ENCODE measurements at places on chromosomes 5 and 9.

DNA sequence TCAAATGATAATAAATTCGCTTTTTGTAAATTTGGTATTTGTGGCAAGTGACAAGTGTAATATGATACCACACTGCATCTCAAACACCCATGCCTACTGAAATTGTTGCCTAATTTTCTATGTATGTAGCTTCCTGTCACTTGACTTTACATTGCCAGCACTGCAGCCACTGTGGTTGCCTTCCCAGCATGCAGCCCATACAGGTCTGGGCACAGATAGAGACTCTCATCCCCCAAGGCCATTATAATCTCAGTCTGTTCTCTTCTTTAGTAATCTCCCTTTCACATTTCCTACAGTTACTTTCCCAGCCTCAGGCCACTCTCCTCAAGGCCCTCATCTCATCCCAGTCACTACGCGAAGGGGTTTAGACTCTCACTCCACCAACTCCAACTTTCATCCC, 1200.6 kb downstream of the PTPRD start:
- no peak for DNase-seq

DNA sequence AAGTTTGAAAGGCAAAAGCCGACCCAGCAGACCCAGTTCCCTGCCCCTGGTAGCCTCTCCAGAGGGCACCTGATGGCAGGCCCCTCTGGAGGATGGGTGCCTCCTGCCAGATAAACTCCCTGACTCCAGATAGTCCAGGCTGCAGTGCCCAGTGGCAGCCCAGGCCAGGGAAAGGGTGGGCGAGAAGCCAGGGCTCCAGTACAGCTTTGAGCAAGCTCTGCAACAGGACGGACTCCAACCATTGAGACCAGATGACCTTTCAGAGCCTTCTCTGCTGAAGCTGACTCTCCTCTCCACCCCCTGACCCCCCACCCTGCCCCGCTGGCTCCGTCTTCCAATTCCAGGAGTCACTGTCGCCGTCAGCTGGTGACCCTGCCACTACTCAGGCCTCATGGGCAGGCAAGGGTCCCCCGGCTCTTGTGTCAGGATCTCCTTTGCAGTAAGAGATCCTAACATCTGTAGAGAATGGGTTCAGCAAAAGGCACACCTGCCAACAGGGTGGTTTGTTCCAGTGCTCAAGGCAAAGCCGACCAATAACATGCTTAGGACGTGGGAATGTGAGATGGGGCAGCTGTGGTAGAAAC, 15.5 kb upstream of the FCN1 start:
- DNase-seq = no peak

DNA sequence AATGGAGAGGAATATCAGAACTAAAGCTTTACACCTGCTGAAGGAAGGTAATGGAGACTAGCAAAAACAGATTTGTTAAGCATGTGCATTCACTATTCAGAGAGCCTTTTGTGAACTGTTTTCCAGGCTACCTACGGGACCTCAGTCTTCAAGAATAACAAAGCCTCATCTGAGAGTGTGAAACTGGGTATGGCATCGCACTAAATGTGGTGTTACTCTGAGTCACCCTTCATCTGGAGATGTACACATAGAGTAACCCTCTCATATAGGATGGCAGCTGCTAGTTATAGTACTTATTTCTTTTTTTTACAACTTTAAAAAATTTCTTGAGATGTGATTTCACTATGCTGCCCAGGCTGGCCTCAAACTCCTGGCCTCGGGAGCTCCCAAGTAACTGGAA, 306.8 kb downstream of the ZNF608 start:
- no peak for DNase-seq

GRCh38 chr5:103356350-103357091, 98.0 kb downstream of the MACIR start:
- DNase-seq = no peak

DNA sequence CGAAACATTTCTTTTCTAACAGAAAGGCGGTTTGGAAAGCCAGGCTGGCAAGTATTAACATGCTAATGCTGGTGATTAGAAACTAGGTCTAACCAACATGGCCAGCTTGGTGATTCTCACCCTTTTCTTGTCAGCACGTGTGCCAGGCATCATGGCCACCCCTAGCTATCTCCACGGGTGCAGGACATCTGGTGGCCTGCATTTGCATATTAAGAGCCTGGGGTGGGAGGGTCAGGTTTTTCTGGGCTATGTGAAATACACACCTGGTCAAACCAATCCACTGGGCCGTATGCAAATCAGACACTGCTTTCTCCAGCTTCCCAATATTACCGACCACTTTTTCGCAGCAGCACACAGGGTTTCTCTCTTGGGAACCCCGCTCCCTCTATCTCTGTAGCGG, 612.1 kb downstream of the PTPRD start:
- DNase-seq = no peak

- DNase-seq = no peak
Measured at GRCh38 chr9:976943-977837, 735 bp downstream of the DMRT3 start.

- DNase-seq = no peak
Measured at GRCh38 chr5:158739951-158740757, 359.6 kb downstream of the EBF1 start.

- no peak for DNase-seq
Measured at GRCh38 chr5:67773411-67774266, 441.9 kb upstream of the PIK3R1 start.

DNA sequence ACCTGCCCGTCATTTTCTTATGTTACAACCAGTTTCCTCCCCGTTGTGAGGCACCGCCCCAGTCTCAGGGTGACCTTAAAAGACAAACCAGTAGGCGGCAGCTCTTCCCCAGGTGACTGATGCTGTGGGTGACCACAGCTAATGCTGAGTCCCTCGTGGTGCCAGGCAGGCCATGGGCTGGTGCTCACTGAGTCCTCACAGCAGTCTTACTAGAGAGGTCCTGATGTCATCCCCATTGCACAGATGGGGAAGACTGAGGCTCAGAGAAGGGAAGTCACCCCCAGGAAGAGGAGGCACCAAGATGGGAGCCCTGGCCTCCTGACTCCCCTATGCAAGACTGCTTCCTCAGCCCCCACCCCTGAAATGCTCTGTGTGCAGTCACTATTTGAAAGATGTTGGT, 978 bp downstream of the CFAP157 start:
- no peak for DNase-seq

- DNase-seq = no peak
Measured at GRCh38 chr9:75715360-75715759, 175.1 kb upstream of the PCSK5 start.

- no peak for DNase-seq
Measured at GRCh38 chr5:125011014-125011413, 264.6 kb upstream of the ZNF608 start.

DNA sequence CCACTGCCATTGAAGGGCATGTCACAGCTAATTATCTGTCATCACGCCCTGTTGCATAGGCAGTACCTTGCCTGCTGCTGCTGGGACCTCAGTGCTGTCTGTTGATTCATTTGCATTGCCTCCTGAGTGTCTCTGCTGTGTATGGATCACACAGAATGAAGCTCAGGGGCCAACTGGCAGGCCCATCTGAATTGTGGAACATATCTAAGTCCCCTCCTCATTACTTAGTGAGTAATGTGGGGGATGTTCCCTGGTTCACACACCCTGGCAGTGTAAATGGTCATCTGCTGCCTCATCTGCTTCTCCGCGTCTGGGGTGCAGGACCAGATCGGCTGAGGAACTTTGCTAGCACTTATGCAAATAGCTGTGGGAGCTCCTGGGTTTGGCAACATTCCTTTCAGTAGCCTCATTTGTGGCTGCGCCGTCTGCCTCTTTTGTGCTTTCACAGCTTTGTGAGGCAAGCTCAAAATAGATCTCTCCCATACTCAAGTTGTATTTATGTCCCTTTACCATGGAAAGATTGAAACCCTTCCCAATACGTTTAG, 25.4 kb downstream of the TYRP1 start:
- no peak for DNase-seq

- DNase-seq = peak; percentile 81
Measured at GRCh38 chr9:89606624-89607311, 2.0 kb downstream of the GADD45G start.

- no peak for DNase-seq
Measured at GRCh38 chr9:126468141-126468825, 141.7 kb downstream of the MVB12B start.

DNA sequence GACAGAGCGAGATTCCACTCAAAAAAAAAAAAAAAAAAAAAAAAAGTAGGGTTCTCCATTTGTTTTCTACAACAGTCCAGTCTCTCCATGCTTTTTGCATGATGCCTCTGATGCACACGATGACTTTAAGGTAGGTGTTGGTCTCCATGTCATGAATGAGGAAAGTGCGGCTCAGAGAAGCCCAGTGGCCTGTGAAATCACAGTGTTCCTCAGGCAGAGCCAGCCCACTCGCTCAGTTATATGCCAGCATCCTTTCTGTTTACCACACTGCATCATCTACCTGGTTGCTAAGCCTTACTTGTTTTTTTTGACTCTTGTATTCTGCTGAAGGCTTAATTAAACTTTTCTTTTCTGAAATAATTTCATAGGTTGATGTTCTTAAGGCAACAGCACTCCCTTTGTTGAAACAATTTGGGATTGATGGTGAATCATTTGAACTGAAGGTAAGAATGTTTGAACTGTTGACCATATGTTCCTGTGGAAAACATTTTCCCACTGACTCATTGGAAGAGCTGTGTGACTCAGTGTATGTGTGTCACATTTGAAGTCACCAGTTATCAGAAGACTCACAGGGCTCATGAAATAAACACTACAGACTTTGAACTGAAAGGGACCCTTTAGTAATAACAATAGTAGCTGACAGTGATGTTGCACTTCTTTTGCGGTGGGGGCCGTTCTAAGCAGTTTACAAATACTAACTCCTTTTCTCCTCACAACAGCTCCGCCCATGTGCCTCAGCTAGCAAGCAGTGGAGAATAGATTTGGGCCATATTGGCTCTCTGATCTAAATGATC, 40.2 kb downstream of the RCL1 start:
- no peak for DNase-seq

DNA sequence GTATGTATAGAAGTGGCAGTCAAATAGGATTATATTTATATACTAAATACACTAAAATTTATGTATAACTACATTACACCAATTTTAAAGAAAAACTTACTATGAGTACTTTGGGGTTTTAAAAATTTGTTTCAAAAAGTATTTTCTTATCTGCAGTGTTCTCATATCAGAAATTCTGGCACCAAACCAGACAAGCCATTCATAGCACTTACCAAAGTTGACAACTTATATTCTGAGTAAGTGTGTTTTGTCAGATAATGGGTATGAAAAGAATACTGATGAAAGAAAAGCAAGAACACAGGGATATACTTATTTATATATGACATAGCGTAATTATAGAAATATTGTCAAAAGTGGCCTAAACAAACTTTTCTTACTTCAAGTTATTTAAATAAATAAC, 67.5 kb downstream of the SPEF2 start:
- no peak for DNase-seq

DNA sequence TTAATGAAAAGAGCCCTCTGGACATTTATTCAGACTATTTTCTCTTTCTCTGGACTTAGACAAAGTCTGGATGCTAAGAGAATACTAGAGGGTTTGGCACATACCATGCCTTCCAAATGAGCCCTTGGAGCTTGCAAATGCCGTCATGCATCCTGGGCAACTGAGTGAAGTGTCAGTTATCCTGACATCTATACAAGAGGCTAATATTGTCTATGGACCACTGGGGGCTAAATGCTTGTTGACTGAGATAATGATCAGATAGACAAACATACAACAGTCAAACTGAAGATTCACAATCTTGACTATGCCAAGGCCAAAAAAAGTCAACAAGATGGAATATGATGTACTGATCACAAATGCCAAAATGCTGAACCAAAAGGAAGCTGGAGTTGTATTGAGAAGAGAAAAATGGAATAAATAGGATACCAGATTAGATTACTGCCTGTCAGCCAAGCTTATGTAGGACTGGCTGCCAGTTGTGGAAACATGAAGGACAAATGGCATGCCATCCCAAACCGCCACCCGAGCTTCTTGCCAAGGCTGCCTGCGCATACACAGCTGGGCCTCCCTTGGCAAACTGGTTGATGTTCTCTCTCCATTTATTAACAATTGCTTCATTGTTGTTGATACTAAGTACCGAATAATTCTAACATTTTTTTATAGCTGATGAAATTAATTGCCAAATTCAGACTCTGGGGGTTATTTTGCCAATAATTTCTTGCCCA, 240.1 kb upstream of the GRAMD2B start:
- DNase-seq = no peak

GRCh38 chr5:51889703-51890102, 506.5 kb downstream of the ISL1 start:
- no peak for DNase-seq

DNA sequence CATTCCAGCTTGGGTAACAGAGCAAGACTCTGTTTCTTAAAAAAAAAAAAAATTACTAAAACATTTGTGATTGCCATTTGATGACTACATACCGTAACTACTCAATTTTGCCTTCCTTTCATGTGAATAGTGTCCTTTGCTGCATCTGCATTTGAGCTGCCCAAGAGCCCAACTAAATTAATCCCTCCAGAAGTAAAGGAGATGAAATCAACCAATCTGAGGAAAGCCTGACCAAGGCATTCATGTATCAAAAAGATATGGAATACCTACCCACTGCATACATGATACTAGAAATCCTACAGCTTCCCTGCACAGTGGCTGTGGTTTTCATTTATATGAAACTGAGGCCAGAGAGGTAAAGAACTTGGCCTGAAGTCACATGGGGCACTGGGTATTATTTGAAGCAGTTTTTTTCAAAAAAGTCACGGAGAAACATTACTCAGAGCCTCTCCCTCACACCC, 177.5 kb downstream of the AOPEP start:
- no peak for DNase-seq

DNA sequence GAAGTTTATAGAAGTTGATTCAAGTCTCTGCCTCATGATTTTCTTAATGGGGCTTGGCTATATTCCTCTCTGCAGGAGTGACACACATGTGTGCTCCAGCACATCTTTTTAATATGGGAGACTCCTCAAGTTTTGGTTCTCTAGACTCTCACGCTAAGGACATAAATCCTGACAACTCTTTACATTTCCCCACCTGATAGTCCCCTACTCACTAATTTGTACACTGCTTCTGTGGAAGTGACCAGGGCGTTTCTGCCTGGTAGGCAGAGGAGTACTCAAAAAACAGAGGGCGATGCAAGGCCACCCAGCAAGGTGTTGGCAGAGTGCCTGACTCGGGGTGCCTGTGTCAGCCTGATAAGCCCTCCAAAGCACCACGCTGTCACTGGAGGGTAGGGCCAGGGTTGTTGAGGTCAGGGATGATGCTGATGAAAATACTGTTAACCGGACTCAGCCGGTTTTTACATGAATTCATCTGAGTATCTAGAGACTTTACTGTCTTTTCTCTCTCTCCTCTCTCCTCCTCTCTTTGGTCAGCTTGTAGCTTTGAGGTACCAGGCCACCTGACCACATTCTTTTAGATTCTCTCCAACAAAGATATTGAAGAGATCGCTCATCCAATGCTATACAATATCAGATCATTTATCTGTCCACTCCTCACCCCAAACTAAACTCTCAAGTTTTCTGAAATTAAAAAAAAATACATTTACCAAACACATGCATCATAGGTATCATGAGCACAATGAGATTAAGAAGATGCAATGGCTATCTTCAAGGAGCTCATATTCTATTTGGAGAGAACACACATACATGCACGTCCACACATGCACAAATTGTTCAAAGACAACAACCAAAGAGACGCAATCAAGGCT, 205.2 kb downstream of the PIK3R1 start:
- DNase-seq = peak; percentile 81

GRCh38 chr5:120517607-120518252, 53.6 kb downstream of the PRR16 start:
- DNase-seq = no peak
